ENCODE measurements at places on chromosomes 4 and X.
A peak's percentile ranks its signal among the peaks of the same experiment; 100 is the strongest.

DNA sequence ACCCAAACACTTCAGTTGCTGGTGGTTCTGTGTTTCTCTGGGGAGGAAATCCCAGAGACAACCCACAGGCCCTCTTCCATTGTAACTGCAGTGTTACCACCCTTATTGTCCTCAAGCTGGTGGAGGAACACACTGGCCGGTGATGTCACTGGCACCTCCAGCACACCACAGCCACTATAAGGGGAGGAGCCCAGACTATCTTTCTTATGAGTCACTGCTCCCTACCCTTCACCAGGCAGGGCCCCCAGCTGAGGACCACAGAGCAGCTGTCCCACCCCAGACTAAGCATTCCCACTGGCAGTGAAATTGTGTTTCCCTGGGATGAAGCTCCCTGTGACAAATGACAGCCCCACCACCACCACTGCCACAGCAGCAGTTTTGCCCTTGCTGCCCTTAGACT, 171.8 kb upstream of the FGF16 start:
- no peak for DNase-seq

DNA sequence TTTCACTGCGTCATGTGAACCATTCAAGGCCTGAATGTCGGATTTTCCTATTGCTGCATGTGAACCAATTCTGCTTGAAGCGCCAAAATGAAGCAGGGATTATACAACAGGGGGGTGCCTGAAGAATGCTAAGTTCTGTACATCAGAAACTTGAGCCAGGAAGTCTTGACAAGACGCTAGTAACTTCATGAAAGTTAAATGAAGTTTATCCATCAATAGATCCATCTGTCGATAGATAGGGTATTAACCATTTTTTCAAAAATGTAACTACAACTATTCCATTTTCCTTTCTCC, 590 bp upstream of the NAF1 start:
- DNase-seq = no peak

DNA sequence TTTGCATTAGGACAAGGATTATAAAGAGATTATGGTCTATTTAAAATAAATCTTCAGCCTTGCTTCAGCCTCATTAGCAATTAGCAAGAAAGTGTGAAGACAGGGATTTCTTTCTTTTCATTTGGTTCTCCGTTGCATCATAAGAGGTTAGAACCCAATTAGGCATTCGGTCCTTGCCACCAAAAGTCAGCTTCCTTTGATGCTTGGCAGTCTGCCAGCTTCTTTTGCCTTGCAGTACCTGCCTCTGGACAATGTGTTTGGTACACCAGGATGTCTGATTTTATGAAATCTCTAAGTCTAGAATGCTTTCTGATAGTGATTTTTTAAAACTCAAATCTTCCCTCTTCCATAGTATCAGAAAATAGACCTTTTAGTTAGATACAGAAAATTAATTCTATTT, 12.4 kb downstream of the SMIM20 start:
- no peak for DNase-seq

GRCh38 chr4:8162625-8163024, 4.0 kb upstream of the ABLIM2 start:
- no peak for DNase-seq

DNA sequence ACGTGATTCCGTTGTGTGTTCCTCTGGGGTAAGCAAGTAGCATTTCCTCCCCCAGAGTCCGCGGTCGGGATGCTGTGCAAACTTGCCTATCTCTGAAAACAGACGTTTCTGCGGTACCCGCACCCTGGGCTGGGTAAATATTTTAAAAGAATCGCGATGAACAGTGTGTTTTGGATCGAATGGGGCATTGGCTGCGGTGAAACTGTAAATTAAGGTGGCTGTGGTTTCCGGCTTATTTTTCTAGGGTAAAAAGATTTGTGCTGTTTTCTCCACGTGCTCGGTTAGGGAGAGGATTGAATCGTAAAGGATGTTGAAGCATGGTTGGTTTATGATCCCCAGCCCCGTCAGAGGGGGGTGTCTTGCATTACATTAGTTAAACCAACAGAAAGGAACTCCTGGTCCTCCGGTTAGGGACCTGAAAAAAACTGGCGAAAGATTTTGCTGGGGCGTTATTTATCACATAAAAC, 1.2 kb downstream of the HHIP start:
- DNase-seq = peak; percentile 29

All from RWPE1 (cell line).